ENCODE measurements at places on chromosomes 4 and X. TPM values are rescaled to one million over a fixed set of nuclear protein-coding genes. Genes with fewer than 3 reads are reported as not detected.

DNA sequence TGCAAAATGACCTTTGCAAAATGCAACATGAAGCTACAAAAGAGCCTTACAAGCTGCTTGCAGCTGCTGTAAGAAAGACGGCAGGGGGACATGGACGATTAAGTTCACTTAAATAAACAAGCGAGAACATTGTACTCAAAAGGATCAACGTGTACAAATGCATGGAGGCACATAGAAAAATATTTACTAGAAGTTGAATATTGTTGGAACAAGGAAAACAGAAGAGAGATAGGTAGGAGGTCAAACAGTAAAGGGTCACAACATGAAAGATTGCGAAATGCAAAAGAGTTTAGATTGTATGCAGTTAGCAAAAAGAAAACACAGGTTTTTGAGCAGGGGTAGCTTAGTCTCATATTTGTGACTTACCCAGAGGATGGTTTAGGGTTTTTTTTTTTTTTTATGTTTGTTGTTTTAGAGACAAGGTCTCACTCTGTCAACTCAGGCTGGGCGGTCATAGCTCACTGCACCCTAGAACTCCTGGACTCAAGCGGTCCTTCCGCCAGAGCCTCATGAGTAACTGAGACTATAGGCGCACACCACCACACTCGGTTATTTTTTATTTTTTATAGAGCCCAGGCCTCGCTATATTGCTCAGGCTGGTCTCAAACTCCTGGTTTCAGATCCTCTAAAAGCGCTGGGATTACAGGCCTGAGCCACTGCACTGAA, 1.4 kb upstream of the PHF8 start:
- H3K27ac ChIP-seq = no peak overlapping the region
- H3K4me1 ChIP-seq = no peaks in the 10 kb centered on the region
- no peak overlapping the region for H3K4me3 ChIP-seq
- DNase-seq = no peak
- H3K36me3 ChIP-seq = no peaks in the 10 kb centered on the region

The MAGEA10 gene
- not detected for total RNA-seq

DNA sequence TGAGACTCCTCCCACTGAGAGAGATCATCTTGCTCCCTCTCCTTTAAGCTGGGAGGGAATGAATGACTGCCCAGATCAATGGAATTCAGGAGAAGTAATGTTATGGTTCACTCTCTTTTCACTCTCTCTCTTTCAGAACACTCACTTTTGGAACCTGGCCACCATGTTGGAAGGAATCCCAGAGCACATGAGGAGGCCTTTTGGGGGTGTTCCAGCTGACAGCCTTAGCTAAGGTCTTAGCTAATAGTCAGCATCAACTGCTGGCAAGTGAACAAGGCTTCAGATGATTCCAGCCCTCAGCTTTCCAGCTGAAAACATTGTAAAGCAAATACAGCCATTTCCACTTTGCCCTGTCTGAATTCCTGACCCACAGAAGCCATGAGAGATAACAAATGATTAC, 124.0 kb upstream of the CLNK start:
- H3K27ac ChIP-seq = no peak overlapping the region
- H3K27me3 ChIP-seq = no peaks in the 10 kb centered on the region
- no peaks in the 10 kb centered on the region for H3K36me3 ChIP-seq
- no peak overlapping the region for H3K4me3 ChIP-seq
- no peak for DNase-seq
- H3K4me1 ChIP-seq = peaks cover 7% of the 10 kb centered on the region

DNA sequence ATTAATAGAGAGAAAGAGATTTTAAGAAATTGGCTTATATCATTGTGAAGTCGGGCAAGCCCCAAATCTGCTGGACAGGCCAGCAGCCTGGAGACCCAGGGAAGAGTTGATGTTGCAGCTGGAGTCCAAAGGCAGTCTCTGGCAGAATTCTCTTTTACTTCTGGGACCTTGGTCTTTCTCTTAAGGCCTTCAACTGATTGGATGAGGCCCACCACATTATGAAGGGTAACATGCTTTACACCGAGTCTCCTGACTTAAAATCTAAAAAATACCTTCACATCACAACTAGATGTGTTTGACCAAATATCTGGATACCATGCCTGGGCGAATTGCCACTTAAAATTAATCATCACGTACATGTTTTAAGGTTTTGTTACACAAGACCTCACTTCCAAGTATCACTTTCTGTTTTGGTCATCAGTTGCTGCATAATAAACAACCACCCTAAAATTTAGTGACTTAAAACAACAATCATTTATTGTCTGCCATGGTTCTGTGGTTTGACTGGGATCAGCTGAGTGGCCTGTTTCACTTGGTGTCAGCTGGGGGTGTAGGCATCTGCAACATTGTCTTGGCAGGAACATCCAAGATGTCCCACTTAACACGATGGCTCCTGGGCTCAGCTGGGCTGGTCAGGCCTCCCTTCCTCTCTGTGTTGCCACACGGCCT, 3.4 kb downstream of the CD38 start:
- H3K4me1 ChIP-seq = no peaks in the 10 kb centered on the region
- H3K27ac ChIP-seq = no peak overlapping the region
- no peaks in the 10 kb centered on the region for H3K36me3 ChIP-seq
- DNase-seq = no peak
- no peaks in the 10 kb centered on the region for H3K27me3 ChIP-seq
- H3K4me3 ChIP-seq = no peak overlapping the region

The OGT gene
- total RNA-seq = 272 TPM

DNA sequence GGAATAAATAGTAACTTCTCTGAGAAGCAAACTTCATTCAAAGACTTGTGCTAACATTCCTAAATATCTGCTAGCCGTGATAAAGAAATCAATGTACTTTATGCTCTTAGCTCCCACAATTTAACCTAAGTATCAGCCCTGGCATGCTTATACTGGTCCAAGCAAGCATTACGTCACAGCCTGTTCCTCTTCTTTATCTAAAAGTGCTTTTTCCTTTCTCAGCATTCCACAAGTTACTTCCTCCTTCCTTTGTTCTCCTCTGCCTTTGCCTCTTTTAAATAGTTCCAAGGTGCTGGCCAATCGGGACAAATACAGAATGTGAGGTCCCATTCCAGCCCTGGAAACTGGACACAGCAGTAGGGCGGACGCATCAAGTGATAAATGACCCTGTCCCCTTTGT, 249.6 kb downstream of the DHRSX start:
- H3K27ac ChIP-seq = no peak overlapping the region
- H3K36me3 ChIP-seq = no peaks in the 10 kb centered on the region
- H3K4me3 ChIP-seq = no peak overlapping the region
- no peaks in the 10 kb centered on the region for H3K27me3 ChIP-seq

The USP17L17 gene
- total RNA-seq = not detected

GRCh38 chrX:155888139-155888538, 7.0 kb downstream of the VAMP7 start:
- no peak for DNase-seq
- no peak overlapping the region for H3K4me3 ChIP-seq
- H3K27me3 ChIP-seq = no peaks in the 10 kb centered on the region
- H3K27ac ChIP-seq = no peak overlapping the region
- H3K36me3 ChIP-seq = no peaks in the 10 kb centered on the region

DNA sequence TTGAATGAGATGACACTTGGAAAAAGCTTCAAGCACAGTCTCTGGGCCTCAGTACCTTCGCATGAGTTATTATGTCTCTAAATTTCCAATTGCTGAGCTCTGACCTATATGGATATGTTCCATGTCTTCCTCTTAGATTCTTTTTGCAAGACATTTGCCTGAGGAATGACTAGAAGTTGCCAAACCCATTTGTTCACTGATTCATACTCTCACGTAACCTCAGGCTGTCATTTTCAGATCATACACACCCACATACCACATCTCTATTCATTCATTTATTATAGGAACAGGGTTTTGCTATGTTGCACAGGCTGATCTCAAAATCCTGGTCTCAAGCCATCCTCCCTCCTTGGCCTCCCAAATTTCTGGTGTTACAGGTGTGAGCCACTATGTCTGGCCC, 2137.1 kb upstream of the TENM3 start:
- no peak for DNase-seq
- no peaks in the 10 kb centered on the region for H3K4me1 ChIP-seq
- H3K27ac ChIP-seq = no peak overlapping the region
- H3K4me3 ChIP-seq = no peak overlapping the region
- no peaks in the 10 kb centered on the region for H3K36me3 ChIP-seq
- H3K27me3 ChIP-seq = no peaks in the 10 kb centered on the region

The GSX2 gene
- not detected for total RNA-seq

The EOLA1 gene
- total RNA-seq = 18.6 TPM

The CLDN22 gene
- total RNA-seq = not detected

DNA sequence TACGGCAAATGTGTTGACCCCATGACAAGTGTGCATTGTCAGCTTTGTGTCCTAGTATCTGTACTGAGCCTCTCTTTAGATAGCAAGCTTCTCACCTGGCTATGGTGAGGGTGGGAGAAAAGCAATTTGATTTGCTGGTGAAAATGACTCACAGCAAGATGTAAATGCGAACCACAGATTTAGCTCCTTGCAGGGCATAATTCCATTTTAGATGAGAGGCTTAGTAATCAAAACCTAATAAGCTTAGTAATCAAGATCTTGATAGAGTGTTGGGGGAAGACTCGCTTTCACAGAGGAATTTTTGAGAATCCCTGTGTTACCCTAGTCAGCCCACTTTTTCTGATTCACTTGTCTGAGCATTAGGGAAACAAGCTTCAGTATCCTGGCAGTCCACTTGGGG, 7.7 kb upstream of the OCIAD2 start:
- H3K27ac ChIP-seq = no peak overlapping the region
- no peak for DNase-seq
- no peaks in the 10 kb centered on the region for H3K36me3 ChIP-seq
- H3K4me1 ChIP-seq = no peaks in the 10 kb centered on the region
- H3K27me3 ChIP-seq = no peaks in the 10 kb centered on the region
- no peak overlapping the region for H3K4me3 ChIP-seq

DNA sequence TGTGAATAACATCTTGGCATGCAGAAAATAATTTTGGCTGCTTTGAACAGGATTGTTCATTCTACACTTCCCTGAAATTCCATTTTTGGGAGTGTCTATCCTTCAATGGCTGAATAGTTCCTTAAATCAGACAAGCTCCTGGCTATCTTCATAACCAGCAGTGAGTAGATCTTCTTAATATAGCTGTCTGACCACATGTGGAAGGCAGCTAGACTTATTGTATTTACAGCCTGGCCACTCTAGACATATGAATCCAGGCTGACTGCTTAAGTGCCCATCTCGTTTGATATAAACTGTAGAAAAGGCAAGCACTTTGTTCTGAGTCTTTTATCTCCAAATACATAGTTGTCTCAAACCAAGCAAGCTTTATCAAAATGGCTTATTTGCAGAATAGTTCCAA, 40.0 kb downstream of the PWWP3B start:
- no peaks in the 10 kb centered on the region for H3K4me1 ChIP-seq
- no peak overlapping the region for H3K27ac ChIP-seq
- no peak overlapping the region for H3K4me3 ChIP-seq
- no peak for DNase-seq
- no peaks in the 10 kb centered on the region for H3K36me3 ChIP-seq

GRCh38 chr4:43337707-43338106, 445.2 kb downstream of the GRXCR1 start:
- DNase-seq = no peak
- no peak overlapping the region for H3K27ac ChIP-seq
- no peak overlapping the region for H3K4me3 ChIP-seq
- no peaks in the 10 kb centered on the region for H3K4me1 ChIP-seq
- H3K27me3 ChIP-seq = no peaks in the 10 kb centered on the region

- H3K27ac ChIP-seq = no peak overlapping the region
- DNase-seq = no peak
- H3K4me1 ChIP-seq = no peaks in the 10 kb centered on the region
- H3K4me3 ChIP-seq = no peak overlapping the region
- H3K36me3 ChIP-seq = no peaks in the 10 kb centered on the region
These were observed 118.4 kb downstream of the ASB9 start for GRCh38 chrX:15151267-15152186.

DNA sequence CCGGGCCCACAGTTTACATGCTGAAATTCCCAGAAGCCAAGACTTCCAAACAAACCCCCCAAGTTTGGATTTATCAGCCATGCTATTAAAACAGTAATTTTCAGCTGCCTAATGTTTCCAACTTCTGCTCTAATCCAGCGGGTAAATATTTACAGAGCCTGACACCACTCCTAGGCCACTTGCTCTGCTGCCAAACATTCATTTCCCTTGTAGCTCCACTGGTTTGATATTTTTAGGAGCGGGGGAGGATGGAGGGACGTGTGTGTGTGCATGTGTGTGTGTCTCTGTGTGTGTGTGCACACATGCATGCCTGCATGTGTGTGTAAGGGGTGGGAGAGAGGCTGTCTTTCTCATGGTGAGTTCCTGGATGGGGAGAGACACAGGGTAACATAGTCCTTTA, 115.7 kb upstream of the PJA1 start:
- no peak overlapping the region for H3K4me3 ChIP-seq
- H3K27ac ChIP-seq = no peak overlapping the region
- no peak for DNase-seq
- H3K27me3 ChIP-seq = no peaks in the 10 kb centered on the region

GRCh38 chr4:8402640-8403039, 37.9 kb downstream of the ACOX3 start:
- H3K27ac ChIP-seq = peak overlapping the region; percentile 95
- no peak overlapping the region for H3K4me3 ChIP-seq
- no peaks in the 10 kb centered on the region for H3K27me3 ChIP-seq
- peaks cover 2% of the 10 kb centered on the region for H3K36me3 ChIP-seq
- no peaks in the 10 kb centered on the region for H3K4me1 ChIP-seq
- DNase-seq = peak; percentile 81

- no peaks in the 10 kb centered on the region for H3K27me3 ChIP-seq
- H3K4me1 ChIP-seq = no peaks in the 10 kb centered on the region
- H3K4me3 ChIP-seq = no peak overlapping the region
- no peaks in the 10 kb centered on the region for H3K36me3 ChIP-seq
- H3K27ac ChIP-seq = no peak overlapping the region
These were observed 836.5 kb upstream of the HTR2C start for GRCh38 chrX:113747274-113747973.

DNA sequence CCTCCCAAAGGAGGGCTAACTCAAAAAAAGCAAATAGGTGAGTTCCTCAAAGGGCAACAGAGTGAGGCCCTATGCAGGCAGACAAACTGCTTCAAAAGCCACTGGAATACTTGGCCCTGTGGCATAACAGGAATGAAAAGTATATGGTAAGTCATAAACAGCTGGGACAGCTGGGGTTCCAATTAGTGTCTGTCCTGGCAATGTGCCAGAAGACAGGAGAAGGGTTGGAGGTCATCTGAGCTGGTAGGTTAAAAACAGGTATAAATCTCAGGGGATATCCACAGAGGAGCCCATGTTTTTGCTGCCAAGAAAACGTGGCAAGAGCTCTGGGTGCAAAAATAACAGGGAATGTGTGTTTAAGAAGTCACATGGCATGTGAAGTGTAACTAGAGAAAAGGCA, 111.6 kb downstream of the APOOL start:
- no peaks in the 10 kb centered on the region for H3K27me3 ChIP-seq
- no peak for DNase-seq
- H3K4me1 ChIP-seq = no peaks in the 10 kb centered on the region
- no peak overlapping the region for H3K27ac ChIP-seq
- no peak overlapping the region for H3K4me3 ChIP-seq

The GABRA4 gene
- total RNA-seq = 0.66 TPM

GRCh38 chrX:77622233-77622632, 163.8 kb downstream of the ATRX start:
- no peaks in the 10 kb centered on the region for H3K4me1 ChIP-seq
- no peak overlapping the region for H3K27ac ChIP-seq
- H3K36me3 ChIP-seq = no peaks in the 10 kb centered on the region
- H3K4me3 ChIP-seq = no peak overlapping the region
- H3K27me3 ChIP-seq = no peaks in the 10 kb centered on the region

GRCh38 chr4:52051213-52051614, at the start of gene SPATA18:
TSS of gene SPATA18 (plus strand) at chr4:52051304. CDS start at chr4:52051705, 401 bp downstream.
- H3K27me3 ChIP-seq = no peaks in the 10 kb centered on the region
- H3K36me3 ChIP-seq = peaks cover 1% of the 10 kb centered on the region
- peak within 1 kb of the TSS; percentile 57 for H3K4me3 ChIP-seq
- peak within 1 kb of the TSS; percentile 31 for H3K27ac ChIP-seq

The WDFY3 gene
- total RNA-seq = 177 TPM

The SERTM2 gene
- total RNA-seq = not detected

The BDH2 gene
- 44.1 TPM for total RNA-seq
